ENCODE measurements at places on chromosomes 16 and 17.

DNA sequence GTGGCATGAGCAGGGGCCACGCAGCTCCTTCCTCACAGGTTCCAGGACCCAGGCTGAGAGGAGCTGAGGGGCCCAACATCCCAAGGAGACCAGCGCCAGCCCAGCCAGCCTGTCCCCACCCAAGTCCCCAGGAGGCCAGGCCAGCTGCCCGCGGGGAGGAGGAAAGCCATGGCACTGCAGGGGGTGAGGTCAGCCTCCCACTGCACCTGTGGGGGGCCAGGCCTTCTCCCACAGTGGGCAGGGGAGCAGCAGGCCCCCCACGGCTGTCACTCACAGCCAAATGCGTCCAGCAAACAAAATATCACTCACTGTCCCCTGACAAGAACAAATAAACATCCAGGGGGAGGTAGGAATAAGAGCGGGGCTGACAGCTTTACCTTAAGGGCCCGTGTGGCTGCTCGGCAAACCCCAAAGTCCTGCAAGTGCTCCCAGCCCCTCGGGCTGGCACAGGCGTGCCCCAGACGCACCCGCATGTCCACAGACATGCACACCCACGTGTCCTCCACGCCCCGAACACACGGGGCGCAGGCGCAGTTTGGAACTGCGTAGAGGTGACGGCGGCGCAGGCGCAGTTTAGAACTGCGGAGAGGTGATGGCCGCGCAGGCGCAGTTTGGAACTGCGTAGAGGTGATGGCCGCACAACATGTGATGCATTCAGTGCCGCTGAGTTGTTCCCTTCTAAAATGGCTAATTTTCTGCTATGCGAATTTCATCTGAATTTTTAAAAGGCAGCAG lies 291.1 kb downstream of the FOXL1 start:
- no peak for DNase-seq

DNA sequence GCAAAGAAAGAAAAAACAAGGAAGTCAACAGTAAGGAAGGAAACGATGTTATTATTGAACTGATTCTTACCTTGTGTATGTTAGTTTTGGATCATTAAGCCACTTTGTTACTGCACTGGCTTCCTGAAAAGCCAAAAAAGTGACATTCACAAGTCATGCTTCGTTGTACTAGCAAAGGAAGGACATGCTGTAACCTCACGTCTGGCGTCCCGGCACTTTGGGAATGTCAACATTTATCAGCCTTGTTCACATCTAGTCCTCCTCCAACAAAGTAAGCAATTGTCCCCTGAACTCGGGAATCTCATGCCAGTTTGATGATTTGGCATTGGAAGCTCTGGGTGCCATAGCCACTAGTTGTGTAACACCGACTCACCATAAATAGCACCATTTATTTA lies 731 bp upstream of the MKS1 start:
- DNase-seq = no peak

GRCh38 chr17:21028192-21028591 lies 14.6 kb downstream of the USP22 start:
- DNase-seq = no peak

- DNase-seq = no peak
Measured at GRCh38 chr17:44204441-44204882, 4.8 kb upstream of the ATXN7L3 start.

- DNase-seq = no peak
Measured at GRCh38 chr16:31129568-31130335, 5.8 kb downstream of the PRSS8 start.

DNA sequence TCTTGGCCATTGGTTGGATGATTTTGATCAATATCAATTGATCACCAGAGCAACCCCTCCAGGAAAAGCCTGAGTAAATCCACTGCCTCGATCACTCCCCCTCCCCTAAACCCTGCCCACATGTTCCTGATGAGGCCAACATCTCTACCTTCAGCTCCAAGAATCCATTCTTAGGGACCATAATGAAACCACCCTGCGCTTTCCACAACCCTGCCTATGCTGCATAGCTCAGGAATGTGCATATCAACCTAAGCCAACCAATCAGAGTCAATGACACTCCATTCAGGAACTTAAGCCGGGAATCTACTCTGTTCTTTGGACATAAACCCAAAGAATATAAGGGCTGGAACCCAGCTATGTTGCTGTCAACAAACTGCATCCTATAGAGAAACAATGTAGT lies 86.3 kb downstream of the MYH11 start:
- no peak for DNase-seq

All from DND-41 (cell line).